HFFc6 (cell line): ENCODE measurements at places on chromosomes 6 and 20. TPM values are rescaled to one million over a fixed set of nuclear protein-coding genes. Genes with fewer than 3 reads are reported as not detected.

Gene HLA-G
- total RNA-seq: 0.21 to 0.33 TPM in 2 of 3 replicates, not detected in the other

Gene CTAGE9
- total RNA-seq: not detected in 2 replicates

GRCh38 chr6:158769771-158770432 lies 49.3 kb downstream of the EZR start:
- DNase-seq: no peak

GRCh38 chr20:62691487-62691886 lies 17.1 kb upstream of the NTSR1 start:
- DNase-seq: no peak

DNA sequence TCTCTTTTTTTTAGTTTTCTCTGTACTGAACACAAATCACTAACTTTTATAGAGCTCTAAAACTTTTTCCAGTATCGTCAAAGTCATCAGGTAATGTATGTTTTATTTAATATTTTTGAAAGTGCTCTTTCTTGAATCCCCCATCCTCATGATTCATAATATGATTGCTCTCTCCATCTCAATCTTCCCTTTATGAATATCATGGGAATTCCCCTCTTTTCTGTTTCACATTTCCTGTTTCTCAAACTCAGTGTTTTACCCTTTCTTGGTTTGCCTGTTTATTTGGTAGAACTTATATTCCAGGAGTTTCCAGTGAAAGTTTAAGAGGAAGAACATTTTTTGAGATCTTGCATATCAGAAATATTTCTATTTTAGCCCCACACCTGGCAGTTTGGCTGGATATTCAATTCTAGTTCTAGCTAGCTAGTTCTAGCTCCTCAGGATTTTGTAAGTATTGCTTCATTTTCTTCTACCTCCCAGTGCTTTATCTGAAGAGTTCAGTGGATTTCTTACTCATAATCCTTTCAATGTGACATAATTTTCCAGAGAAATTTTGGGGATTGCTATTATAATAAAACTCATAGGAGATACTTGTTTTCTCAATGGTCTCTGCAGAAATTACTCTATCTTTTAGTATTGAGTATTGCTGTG lies 6.1 kb upstream of the C6orf58 start:
- DNase-seq: no peak

DNA sequence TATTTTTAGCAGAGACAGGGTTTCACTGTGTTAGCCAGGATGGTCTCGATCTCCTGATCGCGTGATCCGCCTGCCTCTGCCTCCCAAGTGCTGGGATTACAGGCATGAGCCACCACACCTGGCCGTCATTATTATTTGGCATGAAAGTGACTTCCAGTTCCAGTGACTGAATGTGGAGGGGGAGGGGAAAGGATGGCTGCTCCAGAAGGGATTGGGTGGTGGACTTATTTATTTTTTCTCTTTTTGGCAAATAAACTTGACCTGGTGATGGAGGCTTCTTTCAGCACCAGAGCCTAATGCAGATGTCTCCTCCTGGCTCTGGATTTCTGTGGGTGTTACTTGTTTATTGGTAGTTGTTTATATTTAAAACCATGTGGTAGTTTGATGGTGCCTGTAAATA lies 16.9 kb upstream of the SLC22A23 start:
- DNase-seq: no peak

- no peak for DNase-seq
These were observed 49.4 kb downstream of the TMEM242 start for GRCh38 chr6:157273756-157274470.

GRCh38 chr6:74058606-74059005 lies 362.6 kb downstream of the CD109 start:
- DNase-seq: no peak

DNA sequence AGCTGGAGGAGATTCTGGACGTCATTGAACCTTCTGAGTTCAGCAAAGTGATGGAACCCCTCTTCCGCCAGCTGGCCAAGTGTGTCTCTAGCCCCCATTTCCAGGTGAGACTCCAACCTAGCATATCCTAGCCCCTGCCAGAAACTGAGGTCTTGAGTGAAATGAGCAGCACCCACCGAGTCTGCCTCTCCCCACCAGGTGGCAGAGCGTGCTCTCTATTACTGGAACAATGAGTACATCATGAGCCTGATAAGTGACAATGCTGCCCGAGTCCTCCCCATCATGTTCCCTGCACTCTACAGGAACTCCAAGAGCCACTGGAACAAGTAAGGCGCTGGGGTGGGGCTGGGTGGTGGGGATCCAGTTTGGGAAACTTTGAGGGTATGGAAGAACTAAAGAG lies 4.6 kb downstream of the MEA1 start:
- peak; percentile 31 for DNase-seq

DNA sequence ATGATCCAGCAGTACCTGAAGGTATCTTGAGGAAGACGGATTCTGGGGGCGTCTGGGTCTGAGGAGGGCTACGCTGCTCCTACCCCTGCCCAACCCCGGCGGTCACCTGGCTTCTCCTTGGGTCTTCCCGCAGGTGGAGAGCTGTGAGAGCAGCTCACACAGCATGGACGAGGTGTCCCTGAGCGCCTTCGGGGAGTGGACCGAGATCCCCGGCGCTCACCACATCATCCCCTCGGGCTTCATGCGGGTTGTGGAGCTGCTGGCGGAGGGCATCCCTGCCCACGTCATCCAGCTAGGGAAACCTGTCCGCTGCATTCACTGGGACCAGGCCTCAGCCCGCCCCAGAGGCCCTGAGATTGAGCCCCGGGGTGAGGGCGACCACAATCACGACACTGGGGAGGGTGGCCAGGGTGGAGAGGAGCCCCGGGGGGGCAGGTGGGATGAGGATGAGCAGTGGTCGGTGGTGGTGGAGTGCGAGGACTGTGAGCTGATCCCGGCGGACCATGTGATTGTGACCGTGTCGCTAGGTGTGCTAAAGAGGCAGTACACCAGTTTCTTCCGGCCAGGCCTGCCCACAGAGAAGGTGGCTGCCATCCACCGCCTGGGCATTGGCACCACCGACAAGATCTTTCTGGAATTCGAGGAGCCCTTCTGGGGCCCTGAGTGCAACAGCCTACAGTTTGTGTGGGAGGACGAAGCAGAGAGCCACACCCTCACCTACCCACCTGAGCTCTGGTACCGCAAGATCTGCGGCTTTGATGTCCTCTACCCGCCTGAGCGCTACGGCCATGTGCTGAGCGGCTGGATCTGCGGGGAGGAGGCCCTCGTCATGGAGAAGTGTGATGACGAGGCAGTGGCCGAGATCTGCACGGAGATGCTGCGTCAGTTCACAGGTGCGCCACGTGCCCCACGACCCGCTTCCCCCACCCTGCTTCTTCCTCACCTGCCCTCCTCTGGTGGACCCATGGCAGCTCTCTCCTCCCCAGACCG lies 166.9 kb upstream of the RNF24 start:
- no peak for DNase-seq

- DNase-seq: peak; percentile 80
These were observed 2.7 kb upstream of the COL12A1 start for GRCh38 chr6:75208298-75209183.

GRCh38 chr20:32437391-32438074 lies 79.4 kb downstream of the ASXL1 start:
- no peak for DNase-seq

DNA sequence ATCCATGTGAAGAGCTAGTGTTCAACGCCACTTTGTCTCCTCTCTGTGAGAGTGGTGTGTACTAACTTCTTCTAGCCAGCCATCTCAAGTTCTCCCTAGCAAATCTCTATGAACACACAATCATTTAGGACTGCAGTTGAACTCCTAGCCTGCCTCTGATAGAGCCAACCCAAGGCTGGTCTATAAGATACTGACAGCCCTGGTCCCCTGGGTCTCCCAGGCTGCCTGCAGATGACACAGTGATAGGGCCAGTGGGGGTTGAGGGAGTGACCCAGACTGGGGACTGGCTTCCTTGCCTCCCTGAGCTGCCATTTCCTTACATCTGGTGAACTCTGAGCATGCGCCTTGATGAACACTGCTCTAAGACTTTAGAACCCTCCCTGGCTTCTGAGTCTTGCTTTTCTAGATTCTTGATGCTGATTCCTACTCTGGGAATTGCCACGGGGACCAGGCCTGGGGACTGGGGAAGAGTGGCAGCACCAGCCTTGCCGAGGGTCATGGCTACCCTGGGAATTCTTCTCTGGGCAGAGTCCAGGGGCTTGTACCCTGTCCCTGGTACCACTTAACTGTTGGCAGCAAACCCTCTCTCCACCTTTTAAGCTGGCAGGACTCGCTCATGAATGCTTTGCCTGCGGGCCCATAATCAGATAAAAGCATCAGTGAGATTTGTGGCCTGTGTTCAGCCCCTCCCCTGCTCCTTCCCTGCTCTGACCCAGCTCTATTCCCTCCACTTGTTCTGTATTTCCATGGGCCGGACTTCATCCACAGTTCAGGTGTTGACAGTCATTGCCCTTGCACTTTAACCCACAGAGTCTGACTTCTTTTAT lies 130.8 kb upstream of the CHD6 start:
- DNase-seq: no peak

DNA sequence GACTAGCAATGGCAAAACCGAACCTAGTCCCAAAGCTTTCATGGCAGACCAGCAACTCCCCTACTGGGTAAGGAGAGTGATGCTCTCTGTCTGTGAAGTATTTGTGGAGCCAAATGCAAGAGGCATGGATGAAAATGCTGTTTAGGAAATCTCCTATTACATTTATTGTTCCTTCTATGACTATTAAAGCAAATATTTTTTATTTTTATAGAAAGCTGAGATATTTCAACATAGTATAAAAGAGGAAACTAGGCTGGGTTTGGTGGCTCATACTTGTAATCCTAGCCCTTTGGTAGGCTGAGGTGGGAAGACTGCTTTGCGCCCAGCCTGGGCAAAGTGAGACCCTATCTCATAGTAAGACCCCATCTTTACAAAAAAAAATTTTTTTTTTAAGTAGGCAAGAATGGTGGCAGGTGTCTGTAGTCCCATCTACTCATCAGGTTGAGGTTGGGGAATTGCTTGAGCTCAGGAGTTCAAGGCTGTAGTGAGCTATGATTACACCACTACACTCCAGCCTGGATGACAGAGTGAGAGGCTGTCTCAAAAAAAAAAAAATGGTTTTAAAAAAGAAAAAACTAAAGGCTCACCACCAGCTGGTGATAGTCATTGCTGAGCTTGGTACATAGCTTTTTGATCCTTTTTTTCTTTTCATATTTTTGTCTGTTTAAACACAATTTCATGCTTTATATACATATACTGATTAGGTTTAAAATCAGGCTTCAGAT lies 11.3 kb downstream of the KDM1B start:
- DNase-seq: peak; percentile 9
